ENCODE measurements at places on chromosomes 12 and 14.

DNA sequence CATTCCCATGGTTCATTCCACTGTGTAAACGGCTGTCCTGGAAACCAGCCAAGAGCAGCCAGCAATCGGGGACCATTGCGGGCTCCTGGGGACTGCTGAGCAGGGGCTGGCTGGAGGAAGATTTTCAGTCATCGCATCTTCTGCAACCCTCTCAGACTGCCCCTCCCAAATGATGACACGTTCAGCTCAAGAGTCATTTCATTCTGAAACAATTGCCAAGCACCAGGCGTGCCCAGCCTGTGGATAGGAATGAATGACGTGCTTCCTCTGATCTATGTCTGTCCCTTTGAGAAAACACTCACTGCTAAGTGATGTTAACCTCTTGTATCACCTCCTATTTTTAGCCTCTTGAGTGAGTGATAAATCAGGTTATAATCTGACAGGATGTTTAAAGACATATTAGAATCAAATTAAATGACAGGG is 62.0 kb downstream of the NDUFA12 start:
- peak; percentile 21 for DNase-seq

- DNase-seq = no peak
These were observed 109.8 kb upstream of the BCAT1 start for GRCh38 chr12:25058658-25059058.

DNA sequence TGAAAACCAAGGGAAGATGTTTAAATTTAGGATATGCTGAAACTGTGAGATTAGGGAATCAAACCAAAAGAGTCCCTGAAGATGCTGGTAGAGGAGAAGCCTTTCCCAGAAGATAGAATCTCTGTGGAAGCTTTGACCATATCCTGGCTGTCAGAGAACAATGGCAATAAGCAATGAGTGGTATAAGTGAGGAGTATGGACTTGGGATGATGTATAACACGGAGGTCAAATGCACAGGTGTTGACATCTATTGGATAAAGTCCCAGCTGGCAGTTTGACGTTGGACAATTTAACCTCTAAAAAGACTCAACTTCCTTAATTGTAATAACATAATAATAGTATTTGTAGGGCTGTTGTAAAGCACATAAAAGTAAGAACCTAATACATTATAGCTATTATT is 30.1 kb upstream of the CLEC14A start:
- no peak for DNase-seq

- DNase-seq = no peak
These were observed 35.1 kb upstream of the ACTN1 start for GRCh38 chr14:69013943-69014782.

DNA sequence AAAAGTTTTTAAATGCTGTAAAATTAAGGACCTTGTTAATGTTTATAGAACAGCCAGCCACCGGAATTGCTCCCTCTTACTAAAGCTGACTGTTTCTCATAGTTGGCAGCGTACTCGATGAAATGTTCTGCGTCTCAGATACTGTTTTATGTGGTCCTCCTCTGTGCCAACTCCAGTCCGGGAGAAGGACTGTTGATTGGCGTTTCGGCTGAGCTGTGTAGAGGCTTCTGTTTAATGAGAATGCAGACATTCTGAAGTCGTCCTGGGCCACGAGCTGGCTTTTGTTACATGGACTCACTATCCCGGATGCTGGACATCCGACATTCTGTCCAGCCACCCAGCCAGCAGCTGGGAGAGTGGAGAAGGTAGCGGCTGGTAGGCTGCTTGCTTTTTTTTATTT is 75.4 kb downstream of the WDR20 start:
- DNase-seq = no peak

GRCh38 chr12:24840046-24840800 is 108.7 kb downstream of the BCAT1 start:
- no peak for DNase-seq

- no peak for DNase-seq
These were observed 7.5 kb upstream of the CCDC177 start for GRCh38 chr14:69582212-69582611.

GRCh38 chr14:58663494-58664111 is 25.8 kb downstream of the DACT1 start:
- no peak for DNase-seq

GRCh38 chr14:103697603-103698379 is 17.5 kb downstream of the XRCC3 start:
- no peak for DNase-seq

- DNase-seq = peak; percentile 30
These were observed 740 bp upstream of the PRPF40B start for GRCh38 chr12:49622501-49623141.

DNA sequence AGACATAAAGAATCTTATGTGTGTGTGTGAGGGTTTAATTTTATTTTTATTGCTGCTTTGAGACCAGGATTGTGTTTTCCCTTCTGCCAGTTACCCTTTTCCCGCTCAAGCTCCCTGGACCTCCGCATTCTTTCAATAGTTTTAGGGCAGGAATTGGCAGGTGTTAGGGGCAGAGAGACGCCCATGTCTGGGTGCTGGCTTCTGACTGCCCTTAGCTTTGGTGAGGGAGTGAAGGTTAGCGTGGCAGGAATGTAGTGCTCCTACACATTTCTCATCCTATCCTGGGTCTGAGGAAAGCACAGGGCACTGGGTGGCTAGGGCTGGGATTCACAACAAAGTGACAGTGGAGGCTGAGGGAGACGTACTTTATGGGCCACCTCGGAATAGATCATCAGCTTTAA is 428.1 kb downstream of the ZFP36L1 start:
- no peak for DNase-seq

GRCh38 chr12:122003651-122004611 is 17.8 kb upstream of the BCL7A start:
- no peak for DNase-seq

DNA sequence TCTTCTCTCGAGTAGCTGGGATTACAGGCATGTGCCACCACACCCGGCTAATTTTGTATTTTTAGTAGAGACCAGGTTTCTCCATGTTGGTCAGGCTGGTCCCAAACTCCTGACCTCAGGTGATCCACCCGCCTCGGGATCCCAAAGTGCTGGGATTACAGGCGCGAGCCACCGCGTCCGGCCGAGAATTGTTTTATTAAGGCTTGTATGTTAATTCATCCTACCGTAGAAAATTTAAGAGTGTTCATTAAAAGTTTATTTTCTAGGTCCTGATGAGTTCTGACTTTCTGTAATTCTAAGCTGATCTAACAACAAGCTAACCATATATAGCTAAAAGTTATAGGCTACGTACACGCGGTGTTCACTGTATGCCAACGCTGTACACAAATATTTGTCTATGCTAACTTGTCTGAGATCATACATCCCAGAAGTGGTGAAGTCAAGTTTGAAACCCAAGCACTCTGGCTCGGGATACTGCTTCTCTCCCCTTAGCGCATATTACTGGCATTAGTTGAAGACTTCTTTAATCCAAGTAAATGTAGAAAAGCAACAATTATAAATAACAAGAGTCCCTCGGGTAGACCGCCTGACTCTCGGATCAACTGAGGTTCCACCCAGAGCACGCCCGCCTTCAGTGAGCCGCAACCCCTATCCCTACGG is 570 bp upstream of the MRPS35 start:
- DNase-seq = no peak

GRCh38 chr14:50943261-50943942 is 881 bp downstream of the PYGL start:
- DNase-seq = no peak

GRCh38 chr14:54312166-54312801 is 84.5 kb upstream of the CDKN3 start:
- DNase-seq = no peak

DNA sequence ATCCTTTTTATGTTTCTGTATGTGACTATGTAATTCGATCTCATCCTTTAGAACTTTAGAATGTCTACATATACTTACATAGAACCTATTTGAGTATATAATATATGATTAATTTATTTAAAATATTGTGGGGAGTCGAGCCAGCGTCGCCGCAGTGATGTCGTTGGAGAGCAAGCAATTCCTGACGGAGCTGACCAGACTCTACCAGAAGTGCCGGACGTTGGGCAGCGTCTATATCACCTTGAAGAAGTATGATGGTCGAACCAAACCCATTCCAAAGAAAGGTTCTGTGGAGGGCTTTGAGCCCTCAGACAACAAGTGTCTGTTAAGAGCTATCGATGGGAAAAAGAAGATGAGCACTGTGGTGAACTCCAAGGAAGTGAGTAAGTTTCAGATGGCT is 6.4 kb upstream of the CD27 start:
- DNase-seq = no peak

DNA sequence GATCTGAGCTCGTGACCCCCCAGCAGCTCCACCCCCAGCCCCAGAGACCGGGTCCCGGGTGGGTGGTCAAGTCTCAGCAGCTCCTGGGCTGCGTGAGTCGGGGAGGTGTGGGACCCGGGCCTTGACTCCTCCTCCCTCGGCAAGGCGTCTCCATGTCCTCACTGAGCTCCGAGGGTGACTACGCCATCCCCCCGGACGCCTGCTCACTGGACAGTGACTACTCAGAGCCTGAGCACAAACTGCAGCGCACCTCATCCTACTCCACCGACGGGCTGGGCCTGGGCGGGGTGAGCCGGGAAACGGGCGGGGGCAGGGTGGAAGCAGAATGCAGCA is 28.1 kb downstream of the PIGH start:
- DNase-seq = no peak

GRCh38 chr14:35281341-35281740 is 10.8 kb upstream of the PSMA6 start:
- DNase-seq = no peak

GRCh38 chr12:109770104-109770860 is 56.7 kb downstream of the FAM222A start:
- no peak for DNase-seq

DNA sequence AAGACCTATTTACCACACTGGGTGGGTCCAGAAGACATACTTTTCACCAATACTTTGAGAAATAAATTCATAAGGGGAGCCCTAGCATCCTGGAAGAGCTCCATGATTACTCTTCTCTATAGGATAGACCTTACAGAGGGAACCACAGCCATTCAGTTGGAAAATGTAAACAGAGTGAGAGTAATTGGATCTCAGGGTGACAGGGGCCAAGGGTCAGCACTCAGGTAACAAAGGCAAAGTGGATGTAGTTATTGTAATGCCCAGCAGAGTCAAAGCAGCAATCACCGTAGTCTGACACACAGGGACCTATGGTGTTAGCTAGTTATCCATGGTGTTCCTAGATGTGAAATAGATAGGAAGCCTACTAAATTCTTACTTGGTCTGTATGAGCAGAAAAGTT is 10.8 kb upstream of the GTF2A1 start:
- DNase-seq = no peak

All from activated T-helper 1 cell treated with anti-CD3 and anti-CD28 coated beads, Interleukin-2, amount 50 U/mL, for 16 hours (primary cell).